ENCODE measurements at places on chromosomes 5 and 9.

GRCh38 chr9:123682746-123683145 is 247.2 kb downstream of the DENND1A start:
- no peak for DNase-seq

DNA sequence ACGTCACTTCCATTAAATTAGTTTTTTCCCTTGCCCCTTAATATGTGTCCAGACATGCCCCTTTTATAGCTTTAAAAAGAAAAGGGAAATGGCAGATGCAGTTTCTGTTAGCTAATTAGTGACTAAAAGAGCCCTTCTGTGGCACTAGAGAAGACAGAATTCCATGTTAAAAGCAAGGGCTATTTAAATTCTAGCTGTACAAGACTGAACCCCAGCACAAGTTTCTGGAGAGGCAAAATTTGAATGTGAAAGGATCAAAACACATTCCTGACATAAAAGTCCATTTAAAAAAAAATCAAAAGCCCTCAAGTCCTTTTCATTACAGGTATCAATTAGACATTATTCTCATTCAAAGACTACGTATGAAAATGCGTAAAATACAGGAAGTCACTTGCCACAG is 78.7 kb downstream of the HAPLN1 start:
- DNase-seq = no peak

DNA sequence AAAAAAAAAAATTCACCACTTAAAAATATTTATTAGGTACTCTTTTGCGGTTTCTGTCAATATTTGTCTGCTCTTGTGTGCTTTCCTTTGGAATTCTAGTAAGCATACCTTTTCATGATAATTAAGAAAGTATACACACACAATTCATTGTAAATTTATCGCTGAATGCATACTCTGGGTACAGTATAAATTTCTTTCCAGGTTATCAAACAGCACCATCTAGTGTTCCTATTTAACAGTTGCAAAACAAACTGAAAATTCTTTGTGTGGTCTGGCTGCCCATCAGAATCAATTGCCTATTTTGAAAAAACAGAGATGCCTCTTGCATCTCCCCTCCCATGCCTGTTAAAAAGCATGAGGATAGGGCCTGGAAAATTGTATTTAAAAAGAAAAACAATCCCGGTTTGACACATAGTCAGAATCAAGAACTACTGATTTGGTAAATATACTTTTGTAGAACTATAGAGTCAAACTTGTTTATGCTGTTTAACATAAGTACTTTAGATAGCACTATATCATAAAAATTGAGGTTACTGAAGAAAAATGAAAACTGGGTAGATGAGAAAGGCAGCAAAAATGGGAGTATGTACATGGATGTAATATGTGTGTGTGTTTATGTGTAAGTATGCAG is 16.2 kb downstream of the PGGT1B start:
- peak; percentile 45 for DNase-seq

- DNase-seq = no peak
Measured at GRCh38 chr5:173513521-173513991, 102.9 kb downstream of the BOD1 start.

DNA sequence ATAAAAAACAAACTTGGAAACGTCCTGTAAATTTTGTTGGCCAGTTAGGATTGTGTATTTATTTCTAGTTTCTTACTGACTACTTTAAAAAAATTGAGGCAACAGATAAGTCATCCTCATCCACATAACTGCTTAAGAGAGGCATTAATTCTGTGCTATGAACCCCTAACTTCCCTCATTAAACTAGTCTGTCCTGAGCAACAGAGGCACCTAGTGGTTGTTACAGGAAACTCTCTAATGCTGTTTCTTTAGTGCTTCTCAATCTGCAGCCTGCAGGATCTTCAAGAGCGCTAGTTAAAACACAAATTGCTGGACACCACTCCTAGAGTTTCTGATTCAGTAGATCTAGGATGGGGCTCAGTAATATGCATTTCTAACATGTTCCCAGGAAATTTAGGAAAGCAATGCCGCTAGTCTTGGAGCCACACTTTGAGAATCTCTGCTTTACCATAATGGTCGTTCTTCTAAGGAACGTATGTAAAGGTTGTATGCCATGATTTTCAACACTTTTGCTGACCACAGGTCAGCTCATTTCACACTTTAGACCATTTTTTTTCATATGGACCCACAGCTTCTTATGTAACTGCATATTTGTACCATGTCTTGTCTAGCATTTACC is 410.1 kb upstream of the SMARCA2 start:
- DNase-seq = peak; percentile 53

DNA sequence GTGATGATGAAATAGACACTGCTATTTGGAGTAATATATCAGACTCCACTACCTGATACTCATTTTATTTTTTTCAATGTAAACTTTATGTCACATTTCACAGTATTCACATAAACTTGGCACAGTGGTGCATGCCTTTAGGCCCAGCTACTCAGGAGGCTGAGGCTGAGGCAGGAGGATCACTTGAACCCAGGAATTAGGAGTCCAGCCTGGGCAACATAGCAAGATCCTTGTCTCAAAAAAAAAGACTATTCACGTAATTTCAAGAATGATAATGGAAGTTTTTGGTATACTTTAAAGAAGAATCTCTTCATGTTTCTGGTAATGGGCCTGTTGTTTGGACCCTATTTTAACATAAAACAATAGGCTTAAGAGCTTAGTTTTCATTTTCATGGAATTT is 47.4 kb downstream of the SLC25A51 start:
- no peak for DNase-seq

DNA sequence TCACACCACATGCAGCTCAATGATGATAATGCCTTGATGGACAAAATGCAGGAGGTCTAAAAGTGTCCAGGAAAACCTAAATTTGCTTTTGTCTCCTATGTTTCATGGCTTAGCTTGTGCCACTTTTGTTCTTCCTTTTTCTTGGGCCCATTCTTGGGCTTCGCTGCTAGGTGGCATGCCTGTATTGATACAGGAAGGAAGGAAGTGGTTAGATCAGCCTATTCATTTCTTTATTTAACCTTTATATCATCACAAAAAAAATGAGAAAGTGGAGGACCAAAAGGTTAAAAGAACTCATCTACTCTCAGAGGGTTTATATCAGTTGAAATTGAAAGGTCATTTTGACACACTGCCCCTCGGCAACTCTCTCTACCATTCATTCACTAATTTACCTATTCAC is 260.2 kb downstream of the ARHGAP26 start:
- DNase-seq = no peak

GRCh38 chr5:112693301-112693700 is 44.4 kb upstream of the APC start:
- no peak for DNase-seq

- DNase-seq = no peak
Measured at GRCh38 chr5:152942633-152943336, 537.7 kb upstream of the NMUR2 start.

DNA sequence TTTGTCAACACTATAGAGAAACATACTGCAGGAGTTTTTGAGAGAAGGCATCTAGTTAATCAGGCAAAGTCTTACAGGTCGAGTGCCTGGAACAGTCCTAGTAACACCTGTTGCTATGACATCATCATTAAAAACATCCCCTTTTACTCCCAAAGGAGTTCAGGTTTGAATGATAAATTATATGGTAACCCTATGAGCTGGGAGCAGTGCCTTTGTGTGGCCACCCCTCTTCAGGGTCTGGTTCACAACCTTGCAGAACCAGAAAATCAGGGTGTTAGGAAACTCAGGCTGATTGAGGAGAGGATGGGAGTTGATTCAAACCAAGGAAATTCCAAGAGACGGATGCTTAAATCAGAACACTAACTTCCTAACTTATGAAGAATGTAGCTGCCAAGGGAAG is 179.1 kb upstream of the RASEF start:
- DNase-seq = no peak

DNA sequence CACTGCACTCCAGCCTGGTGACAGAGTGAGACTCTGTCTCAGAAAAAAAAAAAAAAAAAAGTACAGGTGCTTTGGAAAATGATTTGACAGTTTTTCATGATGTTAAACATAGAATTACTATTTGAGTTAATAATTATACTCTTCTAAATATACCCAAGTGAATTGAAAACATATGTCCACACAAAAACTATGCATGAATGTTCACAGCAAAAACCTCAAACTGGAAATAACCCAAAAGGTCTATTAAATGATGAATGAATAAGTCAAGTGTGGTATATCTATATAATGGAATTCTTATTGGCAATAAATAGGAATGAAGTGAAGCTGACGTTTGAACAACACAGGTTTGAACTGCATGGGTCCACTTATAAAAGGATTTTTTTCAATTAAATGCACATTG is 207.2 kb upstream of the DAB2 start:
- no peak for DNase-seq

DNA sequence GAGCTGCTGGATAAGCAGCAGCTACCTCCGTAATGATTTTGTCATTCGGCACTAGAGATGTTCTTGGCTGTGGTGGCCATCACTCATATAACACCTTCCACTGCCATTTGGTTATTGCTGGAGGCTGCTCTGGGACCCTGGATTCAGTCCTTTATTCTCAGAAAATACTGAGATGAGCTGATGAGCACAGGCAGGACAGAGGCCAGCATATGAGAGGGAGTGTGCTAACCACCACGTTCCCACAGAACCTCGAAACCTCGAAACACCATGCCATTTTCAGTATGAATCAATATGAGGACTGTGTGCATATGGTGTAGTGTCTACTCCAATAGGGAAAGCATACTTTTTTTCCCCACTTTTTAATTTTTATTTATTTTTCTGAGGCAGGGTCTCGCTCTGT is 56.6 kb downstream of the ADAM19 start:
- DNase-seq = no peak

DNA sequence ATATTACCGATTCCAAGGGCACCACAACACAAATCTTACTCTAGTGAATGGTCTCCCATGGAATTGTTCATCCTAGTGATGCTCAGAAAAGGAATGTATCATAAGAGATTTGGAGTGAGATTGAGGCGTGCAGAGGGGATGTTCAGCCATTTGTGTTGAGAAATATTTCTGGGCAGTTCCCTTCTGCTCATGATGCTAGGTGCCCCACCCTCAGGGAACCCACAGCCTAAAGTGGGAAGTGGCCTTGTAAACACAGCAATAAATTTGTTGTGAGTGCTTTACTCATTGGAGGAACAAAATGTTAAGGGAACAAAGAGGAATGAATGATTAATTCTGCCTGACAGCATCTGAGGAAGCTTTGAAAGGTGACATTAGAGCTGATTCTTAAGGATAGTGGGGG is 129.9 kb downstream of the TLE4 start:
- no peak for DNase-seq

- DNase-seq = no peak
Measured at GRCh38 chr9:75588808-75589207, 301.7 kb upstream of the PCSK5 start.

GRCh38 chr9:18822850-18823249 is 210.2 kb downstream of the SAXO1 start:
- DNase-seq = no peak

DNA sequence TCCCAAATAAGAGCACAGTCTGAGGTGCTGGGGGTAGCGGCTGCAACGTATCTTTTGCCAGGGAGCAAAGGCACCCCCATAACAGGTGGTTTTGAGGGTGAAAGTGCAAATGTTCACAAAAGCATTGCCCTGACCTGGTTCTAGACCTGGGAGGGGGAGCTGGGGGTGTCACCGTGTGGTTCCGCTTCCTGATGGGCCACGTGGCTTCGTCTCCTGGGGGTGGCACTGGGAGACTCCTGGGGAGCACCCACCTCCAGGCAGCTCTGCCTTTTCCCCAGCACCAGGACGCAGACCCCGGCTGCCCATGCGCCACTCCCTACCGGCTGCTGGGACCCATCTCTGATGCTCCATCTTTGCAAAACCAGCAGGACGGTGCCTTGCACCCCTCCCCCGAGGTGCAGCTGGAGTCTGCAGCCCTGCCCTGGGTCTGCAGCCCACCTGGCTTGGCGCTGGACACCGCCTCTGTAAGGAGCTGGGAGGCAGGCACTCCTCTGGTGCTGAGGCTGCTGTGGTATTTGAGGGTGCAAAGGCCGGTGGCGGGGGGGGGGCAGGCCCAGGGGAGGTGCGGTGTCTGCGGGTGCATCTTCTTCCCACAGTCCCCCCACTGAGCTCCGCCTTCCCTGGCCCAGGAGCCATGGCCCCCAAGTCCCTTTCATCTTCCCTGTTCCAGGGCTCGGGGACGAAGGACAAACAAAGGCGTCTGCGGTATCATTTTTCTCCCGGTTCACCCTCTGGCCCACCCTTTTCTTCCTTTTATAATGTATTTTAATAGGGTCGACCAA is 29.8 kb upstream of the RXRA start:
- DNase-seq = no peak

DNA sequence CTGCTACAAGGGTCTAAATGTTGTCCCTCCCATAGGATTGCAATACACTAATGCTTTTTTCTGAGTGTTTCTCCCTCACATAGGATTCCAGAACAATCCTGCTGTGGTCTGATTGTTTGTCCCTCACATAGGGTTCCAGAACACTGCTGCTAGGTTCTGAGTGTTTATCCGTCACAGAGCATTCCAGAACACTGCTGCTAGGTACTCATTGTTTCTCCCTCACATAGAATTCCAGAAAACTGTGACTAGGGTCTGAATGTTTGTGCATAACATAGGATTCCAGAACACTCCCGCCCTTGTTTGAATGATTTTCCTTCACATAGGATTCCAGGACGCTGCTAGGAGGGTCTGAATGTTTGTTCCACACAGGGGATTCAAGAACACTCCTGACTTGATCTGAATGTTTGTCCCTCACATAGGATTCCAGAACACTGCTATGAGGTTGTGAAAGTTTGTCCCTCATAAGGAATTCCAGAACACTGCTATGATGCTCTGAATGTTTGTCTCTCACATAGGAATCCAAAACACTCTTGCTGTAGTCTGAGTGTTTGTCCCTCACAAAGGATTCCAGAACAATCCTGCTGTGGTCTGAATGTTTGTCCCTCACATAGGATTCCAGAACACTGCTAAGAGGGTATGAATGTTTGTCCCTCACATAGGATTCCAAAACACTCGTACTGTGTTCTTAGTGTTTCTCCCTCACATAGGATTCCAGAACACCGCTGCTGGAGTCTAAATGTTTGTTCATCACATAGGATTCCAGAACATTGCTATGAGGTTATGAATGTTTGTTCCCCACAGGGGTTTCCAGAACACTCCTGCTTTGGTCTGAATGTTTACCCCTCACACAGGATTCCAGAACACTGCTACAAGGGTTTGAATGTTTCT is 213.5 kb downstream of the FOXD4L6 start:
- no peak for DNase-seq

GRCh38 chr9:135455401-135456030 is 24.1 kb upstream of the PPP1R26 start:
- DNase-seq = no peak

- peak; percentile 51 for DNase-seq
Measured at GRCh38 chr5:12343558-12343957, 439.3 kb upstream of the CTNND2 start.

- no peak for DNase-seq
Measured at GRCh38 chr5:110751902-110752762, 13.3 kb downstream of the SLC25A46 start.
